ENCODE measurements at places on chromosomes 16 and 17. TPM values are rescaled to one million over a fixed set of nuclear protein-coding genes. Genes with fewer than 3 reads are reported as not detected.

- H3K4me3 ChIP-seq: no peak overlapping the region
- no peaks in the 10 kb centered on the region for H3K36me3 ChIP-seq
- no peak overlapping the region for H3K27ac ChIP-seq
- peaks cover 5% of the 10 kb centered on the region for H3K4me1 ChIP-seq
Observed at GRCh38 chr17:45302649-45303173, 14.1 kb downstream of the MAP3K14 start.

GRCh38 chr16:2047330-2048115 is at the start of the genes NTHL1 and TSC2:
Gene NTHL1 (minus strand): TSS chr16:2047834. CDS start chr16:2047823, 11 bp downstream.
Gene TSC2 (plus strand): TSS chr16:2047985. CDS start chr16:2048616, 631 bp downstream.
- no peaks in the 10 kb centered on the region for H3K36me3 ChIP-seq
- no peaks in the 10 kb centered on the region for H3K4me1 ChIP-seq
- DNase-seq: peak; percentile 96
- peak within 1 kb of the TSS; percentile 23 for H3K27ac ChIP-seq

GRCh38 chr16:10693889-10694288 is 841 bp downstream of the TEKT5 start:
- H3K4me1 ChIP-seq: no peaks in the 10 kb centered on the region
- no peaks in the 10 kb centered on the region for H3K36me3 ChIP-seq
- no peak for DNase-seq
- no peak overlapping the region for H3K4me3 ChIP-seq
- H3K27ac ChIP-seq: no peak overlapping the region

DNA sequence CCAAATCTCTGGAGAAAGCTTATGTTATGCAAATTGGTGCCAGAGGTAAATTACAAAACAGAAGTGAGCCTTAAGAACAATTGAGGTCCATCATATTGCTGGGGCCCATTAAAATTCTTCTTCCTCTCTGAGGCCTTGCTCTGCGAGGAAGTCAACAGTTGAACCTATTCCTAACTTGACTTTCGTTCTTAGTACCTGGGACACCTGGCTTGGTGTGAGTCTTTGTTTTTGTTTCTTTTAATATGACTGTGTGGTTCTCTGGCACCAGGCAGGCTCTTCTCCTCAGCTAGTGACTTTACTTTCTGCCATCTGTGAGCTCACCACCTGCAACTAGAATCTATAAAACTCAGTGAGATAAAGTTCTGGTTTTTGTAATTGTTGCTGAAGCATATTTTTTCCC is 120.4 kb downstream of the CBLN1 start:
- H3K4me1 ChIP-seq: no peaks in the 10 kb centered on the region
- no peak for DNase-seq

DNA sequence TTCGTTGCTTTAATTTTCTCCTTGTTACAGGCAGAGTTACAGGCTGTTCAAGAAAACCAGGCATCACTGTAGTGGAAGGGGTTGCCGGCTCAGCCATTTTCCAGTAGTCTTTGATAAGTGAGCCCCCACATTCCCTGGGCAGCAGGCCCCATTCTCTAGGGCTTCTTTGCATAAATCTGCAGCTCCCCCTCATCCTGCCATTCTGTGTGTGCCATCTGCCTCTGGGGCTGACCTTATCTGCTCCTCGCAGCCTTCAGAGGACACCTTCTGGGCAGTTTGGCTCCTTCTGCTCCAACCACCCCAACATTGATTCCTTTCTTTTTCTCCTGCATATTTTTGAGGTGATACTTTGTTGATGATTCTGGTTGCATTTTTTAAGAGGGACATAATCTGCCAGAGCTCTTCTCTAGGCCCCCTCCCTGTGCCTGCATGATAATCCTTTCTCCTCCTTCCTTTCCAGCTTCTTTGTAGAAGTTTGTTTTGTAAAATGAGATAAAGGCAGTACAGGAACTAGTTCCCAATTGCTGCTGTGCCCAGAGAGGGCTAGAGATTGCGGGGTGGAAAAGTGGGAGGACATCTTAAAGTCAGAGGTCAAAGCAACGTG is 17.1 kb downstream of the RND2 start:
- no peak overlapping the region for H3K4me3 ChIP-seq
- H3K27me3 ChIP-seq: no peaks in the 10 kb centered on the region
- no peaks in the 10 kb centered on the region for H3K36me3 ChIP-seq
- DNase-seq: no peak
- H3K4me1 ChIP-seq: no peaks in the 10 kb centered on the region
- H3K27ac ChIP-seq: peak overlapping the region; percentile 62

DNA sequence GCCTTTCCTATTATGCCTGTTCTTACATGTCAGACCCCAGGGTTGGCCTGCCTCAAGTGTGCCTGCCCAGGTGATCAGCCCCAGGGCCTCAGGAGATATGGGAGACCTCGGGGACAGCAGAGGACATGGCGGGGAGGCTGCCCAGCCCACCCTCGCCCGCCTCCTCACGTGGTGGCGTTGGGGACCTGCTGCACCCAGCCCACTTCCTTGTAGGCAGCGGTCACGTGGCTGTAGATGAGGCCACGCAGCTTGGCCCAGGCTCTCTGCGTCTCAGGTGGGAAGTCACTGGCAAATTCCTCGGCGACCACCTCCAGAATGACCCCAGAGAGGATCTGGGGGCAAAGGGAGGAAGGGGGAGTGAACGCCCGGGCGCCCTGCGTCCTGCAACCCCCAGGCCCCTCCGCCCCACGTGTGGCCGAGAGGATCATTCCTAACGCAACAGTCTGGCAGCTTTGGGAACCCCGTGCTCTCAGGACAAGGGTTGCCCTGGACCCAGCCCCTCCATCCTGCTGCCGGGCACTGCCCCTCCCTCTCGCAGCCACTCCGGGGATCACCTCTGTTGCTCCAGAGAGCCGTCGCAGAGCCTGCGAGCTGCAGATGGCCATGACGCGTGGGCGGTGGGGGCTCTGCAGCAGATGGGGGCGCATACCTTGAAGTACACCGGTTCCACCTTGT is 6.6 kb downstream of the CYGB start:
- H3K4me3 ChIP-seq: no peak overlapping the region
- H3K4me1 ChIP-seq: peaks cover 20% of the 10 kb centered on the region
- no peaks in the 10 kb centered on the region for H3K36me3 ChIP-seq
- no peak for DNase-seq
- H3K27me3 ChIP-seq: no peaks in the 10 kb centered on the region
- H3K27ac ChIP-seq: no peak overlapping the region

DNA sequence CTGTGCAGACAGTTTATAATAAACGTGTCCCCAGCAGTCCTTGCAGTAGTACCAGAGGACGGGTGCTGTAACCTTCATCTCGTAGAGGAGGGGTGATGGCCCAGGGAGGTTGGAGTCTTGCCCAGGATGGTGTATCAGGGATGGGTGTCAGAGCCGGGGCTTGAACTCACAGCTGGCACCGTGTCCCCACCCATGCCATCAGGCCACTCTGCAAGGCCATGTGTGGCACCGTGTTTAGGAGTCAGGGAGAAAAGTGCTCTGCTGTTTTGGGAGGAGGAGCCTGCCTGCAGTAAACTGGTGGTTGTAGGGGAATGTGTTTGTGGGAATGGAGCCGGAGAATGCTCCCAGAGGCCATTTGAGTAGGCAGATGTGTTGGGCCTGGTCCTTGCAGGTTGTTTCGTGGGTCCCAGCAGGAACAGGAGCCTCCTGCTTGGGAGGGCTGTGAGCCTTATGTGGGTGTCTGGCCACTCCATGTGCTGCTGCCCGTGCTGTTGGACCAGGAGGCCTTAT is 1.7 kb downstream of the ADORA2B start:
- H3K36me3 ChIP-seq: no peaks in the 10 kb centered on the region
- H3K4me3 ChIP-seq: peak overlapping the region; percentile 67
- DNase-seq: no peak
- H3K4me1 ChIP-seq: peaks cover 5% of the 10 kb centered on the region

- H3K27me3 ChIP-seq: no peaks in the 10 kb centered on the region
- DNase-seq: peak; percentile 83
- no peaks in the 10 kb centered on the region for H3K4me1 ChIP-seq
- H3K27ac ChIP-seq: peak within 1 kb of the TSS; percentile 78
- H3K4me3 ChIP-seq: peak within 1 kb of the TSS; percentile 45
Observed at GRCh38 chr17:49995055-49995738, at the start of gene DLX3. Gene DLX3 (minus strand): TSS chr17:49995224. CDS start chr17:49994998, 226 bp downstream.

- no peaks in the 10 kb centered on the region for H3K27me3 ChIP-seq
- H3K4me3 ChIP-seq: no peak overlapping the region
- H3K36me3 ChIP-seq: no peaks in the 10 kb centered on the region
- no peak for DNase-seq
- H3K27ac ChIP-seq: no peak overlapping the region
Observed at GRCh38 chr17:59427996-59428395, 96.5 kb downstream of the YPEL2 start.

GRCh38 chr16:65662256-65662655 is 540.4 kb upstream of the CDH11 start:
- H3K4me3 ChIP-seq: no peak overlapping the region
- H3K36me3 ChIP-seq: no peaks in the 10 kb centered on the region
- DNase-seq: no peak
- H3K27me3 ChIP-seq: no peaks in the 10 kb centered on the region

ACAP1 gene
- not detected for total RNA-seq

- H3K4me1 ChIP-seq: no peaks in the 10 kb centered on the region
- DNase-seq: no peak
- no peak overlapping the region for H3K27ac ChIP-seq
- no peak overlapping the region for H3K4me3 ChIP-seq
- no peaks in the 10 kb centered on the region for H3K36me3 ChIP-seq
- no peaks in the 10 kb centered on the region for H3K27me3 ChIP-seq
Observed at GRCh38 chr17:35214192-35214591, 20.0 kb upstream of the SLC35G3 start.

DNA sequence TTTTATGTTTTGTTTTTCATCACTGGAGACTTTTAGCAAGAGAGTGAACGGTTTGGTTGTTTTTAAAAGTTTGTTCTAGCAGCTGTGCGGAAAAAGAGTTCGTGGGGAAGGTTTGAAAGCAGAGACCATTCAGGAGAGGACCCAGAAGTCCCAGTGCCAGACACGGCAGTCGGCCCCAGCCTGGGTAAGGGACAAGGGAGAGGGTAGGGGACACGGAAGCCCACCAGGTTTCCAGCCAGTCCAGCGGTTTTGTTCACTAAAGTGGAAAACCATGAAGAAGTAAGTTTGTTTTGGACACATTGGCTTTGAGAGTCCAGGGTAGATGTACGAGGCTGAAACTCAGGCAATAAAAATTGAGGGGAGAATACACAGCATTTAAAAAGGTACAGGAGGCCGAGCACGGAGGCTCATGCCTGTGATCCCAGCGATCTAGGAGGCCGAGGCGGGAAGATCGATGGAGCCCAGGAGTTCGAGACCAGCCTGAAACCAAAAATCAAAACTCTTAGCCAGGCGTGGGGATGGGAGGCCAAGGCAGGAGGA is 56.8 kb upstream of the RPH3AL start:
- H3K4me3 ChIP-seq: peak overlapping the region; percentile 51
- no peaks in the 10 kb centered on the region for H3K27me3 ChIP-seq

IL32 gene
- 149 TPM for total RNA-seq

DNA sequence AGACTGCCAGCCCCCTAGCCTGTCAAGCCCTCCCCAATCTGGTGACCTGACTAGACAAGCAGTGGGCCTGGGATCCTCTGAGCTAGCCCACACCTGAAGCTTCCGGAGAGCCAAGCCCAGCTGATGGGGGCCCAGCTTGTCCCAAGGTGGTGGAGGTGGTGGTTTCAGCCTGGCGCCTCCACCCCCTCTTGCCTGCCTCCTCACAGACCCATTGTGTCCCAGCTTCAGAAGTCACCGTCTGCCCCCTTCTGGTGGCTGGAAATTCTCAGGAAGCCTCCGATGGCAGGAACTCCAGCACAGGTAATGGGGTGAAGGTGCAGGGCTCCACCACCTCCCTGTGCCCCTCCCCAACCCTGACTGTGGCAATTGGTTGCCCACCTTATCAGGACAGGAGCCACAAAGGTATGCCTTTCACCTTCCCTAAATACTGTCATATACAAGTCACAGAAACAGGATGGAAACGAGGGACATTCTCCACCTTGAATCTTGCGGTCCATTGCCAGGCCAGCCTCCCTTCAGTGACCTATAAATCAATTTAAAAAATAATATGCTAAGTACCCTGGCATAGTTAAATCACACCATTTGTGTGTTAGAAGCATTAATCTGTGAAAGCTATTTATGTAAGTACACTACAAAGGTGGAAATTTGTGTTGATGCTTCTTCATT is 66.0 kb upstream of the ZNF423 start:
- no peaks in the 10 kb centered on the region for H3K36me3 ChIP-seq
- H3K4me1 ChIP-seq: 0 out of 2 replicates have a peak, but pooled peaks cover 3% of the 10 kb centered on the region

TRPV2 gene
- 0.28 TPM for total RNA-seq

- no peak overlapping the region for H3K4me3 ChIP-seq
- H3K27me3 ChIP-seq: no peaks in the 10 kb centered on the region
- no peak for DNase-seq
Observed at GRCh38 chr16:54069601-54070239, 216.9 kb downstream of the IRX3 start.

GRCh38 chr17:40832840-40833239 is 10.4 kb upstream of the KRT10 start:
- H3K36me3 ChIP-seq: no peaks in the 10 kb centered on the region
- H3K27ac ChIP-seq: no peak overlapping the region
- H3K4me1 ChIP-seq: no peaks in the 10 kb centered on the region
- no peaks in the 10 kb centered on the region for H3K27me3 ChIP-seq
- H3K4me3 ChIP-seq: no peak overlapping the region

GRCh38 chr17:82931699-82932517 is 92.1 kb upstream of the ZNF750 start:
- H3K4me1 ChIP-seq: no peaks in the 10 kb centered on the region
- H3K27me3 ChIP-seq: no peaks in the 10 kb centered on the region

DNA sequence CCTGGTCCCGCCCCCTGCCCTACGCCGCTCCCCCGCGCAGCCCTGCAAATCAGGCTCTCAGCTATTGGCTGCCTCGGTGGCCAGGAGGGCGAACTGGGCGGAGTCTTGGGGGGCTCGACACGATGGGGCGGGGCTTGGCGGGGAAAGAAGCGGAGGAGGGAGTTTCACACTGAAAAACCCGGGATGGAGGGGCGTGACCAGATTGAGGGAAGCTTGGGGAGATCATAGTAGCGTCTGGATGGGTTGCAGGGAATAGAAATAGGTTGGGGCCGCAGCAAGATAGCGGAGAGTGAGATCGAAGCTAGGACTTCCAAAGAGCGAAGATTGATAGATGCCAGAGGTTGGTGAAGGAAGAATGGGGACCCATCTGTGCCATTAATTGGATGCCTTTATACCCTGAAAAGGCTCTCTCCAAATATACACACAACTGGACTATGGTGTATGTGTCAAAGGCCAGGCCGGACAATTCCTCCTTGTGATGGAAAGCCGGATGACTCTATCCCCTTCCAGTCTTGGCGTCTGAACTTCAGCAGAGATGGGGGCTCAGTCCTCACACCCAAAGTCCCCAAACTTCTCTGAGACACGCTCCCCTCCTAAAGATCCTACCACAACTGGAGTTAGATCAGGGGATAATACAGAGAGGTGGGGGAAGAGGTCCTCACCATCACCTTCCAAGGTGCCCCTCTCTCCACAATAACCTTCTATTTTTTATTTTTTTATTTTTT is 376 bp upstream of the STAC2 start:
- H3K36me3 ChIP-seq: no peaks in the 10 kb centered on the region
- peaks cover 2% of the 10 kb centered on the region for H3K27me3 ChIP-seq
- no peaks in the 10 kb centered on the region for H3K4me1 ChIP-seq
- DNase-seq: peak; percentile 83
- H3K4me3 ChIP-seq: peak overlapping the region; percentile 26
- H3K27ac ChIP-seq: no peak overlapping the region

All from Caco-2 (cell line).